Stimulated activated CD4-positive, alpha-beta T cell treated with anti-CD3 and anti-CD28 coated beads, Interleukin-1b, Interleukin-23, amount 100 ng/mL, for 1 hour (primary cell): ENCODE measurements at places on chromosomes 3 and 15.

DNA sequence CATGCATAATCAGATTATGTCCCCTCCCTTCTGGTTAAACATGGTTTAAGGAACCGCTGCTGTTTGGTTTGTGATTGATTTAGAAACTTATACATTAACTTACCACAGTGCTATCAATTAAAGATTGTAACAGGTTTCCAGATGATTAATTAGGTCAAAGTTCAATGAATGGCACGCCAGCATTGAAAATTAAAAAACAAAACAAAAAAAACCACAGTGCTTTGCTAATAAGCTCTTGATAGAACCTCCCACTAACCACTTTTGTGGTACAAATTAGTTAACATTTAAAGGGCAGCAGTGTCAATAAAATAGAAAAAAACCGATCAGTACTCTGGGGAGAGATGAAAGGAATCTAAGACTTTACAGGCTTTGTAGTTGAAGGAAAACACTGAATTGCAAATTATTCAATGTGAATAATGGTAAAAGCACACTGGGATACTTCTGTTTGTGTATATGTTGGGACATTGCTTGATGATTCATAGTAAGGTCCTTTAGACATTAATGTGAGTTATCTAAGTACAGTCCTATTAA lies 7.6 kb upstream of the C3orf38 start:
- no peak for DNase-seq

- no peak for DNase-seq
Measured at GRCh38 chr3:150830094-150830681, 67.2 kb upstream of the SIAH2 start.

- no peak for DNase-seq
Measured at GRCh38 chr15:67820992-67821783, 4.1 kb upstream of the SKOR1 start.

DNA sequence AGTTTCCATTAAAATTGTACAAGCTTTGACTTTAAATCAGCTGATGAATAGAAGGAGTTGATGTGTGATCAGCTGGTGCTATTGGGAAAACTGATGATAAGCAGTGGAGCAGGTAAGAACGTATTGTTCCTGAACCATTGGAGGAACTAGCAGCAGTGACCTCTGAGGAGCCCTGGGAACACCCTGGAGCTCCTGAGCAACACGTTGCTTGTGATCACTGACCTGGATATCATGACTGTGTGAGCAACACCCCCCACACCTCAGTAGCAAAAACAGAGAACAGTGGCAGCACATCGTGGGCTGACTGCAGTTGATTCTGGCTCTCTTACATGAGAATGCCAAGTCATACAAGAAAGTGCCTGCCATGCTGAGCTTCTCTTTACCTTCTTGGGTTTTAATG lies 72.9 kb downstream of the BLM start:
- no peak for DNase-seq

- DNase-seq: no peak
Measured at GRCh38 chr3:31932990-31933389, 48.1 kb downstream of the OSBPL10 start.

- DNase-seq: no peak
Measured at GRCh38 chr3:16692486-16693344, 87.5 kb upstream of the DAZL start.

DNA sequence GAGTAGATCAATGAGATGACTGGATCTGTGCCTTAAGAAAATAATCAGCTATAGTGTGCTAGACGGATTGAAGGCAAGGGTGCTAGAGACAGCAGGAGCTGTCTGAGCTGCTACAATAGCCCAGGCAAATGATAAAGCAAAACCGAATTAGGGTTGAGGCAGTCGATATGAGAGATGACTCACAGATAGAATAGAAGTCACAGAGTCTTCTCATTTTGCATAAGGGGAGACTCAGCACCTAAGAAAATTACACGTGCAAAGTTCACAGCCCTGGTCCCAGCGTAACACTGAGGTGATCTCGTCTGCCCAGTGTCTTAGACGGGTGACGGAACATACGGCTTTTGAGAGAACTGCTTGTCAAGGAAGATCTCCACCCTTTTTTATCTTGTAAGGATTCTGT lies 11.6 kb downstream of the LPP start:
- DNase-seq: no peak

- no peak for DNase-seq
Measured at GRCh38 chr15:32669896-32670611, 28.5 kb downstream of the SCG5 start.

DNA sequence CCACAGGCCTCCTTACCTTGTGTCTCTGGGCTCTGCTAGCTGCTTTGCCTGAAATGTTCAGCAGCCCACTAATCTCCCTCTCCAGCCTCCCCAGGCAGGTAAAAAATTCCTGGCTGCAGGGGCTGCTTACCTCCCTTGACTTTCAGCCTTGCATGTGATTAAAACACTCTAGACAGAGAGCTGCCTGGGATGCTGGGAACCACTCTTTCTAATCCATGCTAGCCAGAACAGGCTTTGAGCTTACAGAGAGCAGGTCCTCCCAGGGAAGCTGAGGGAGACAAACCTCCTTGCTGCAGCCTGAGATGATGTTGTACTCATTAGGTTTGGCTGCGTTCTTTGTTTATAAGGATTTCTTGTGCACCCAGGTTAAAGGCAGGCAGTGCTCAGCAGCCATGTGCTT lies 33.7 kb upstream of the LIPC start:
- DNase-seq: no peak

GRCh38 chr15:74278207-74278606 lies 42.1 kb downstream of the CCDC33 start:
- DNase-seq: no peak

- no peak for DNase-seq
Measured at GRCh38 chr15:29638011-29638410, 184.3 kb downstream of the TJP1 start.
